ENCODE measurements at places on chromosomes 16 and 17.

DNA sequence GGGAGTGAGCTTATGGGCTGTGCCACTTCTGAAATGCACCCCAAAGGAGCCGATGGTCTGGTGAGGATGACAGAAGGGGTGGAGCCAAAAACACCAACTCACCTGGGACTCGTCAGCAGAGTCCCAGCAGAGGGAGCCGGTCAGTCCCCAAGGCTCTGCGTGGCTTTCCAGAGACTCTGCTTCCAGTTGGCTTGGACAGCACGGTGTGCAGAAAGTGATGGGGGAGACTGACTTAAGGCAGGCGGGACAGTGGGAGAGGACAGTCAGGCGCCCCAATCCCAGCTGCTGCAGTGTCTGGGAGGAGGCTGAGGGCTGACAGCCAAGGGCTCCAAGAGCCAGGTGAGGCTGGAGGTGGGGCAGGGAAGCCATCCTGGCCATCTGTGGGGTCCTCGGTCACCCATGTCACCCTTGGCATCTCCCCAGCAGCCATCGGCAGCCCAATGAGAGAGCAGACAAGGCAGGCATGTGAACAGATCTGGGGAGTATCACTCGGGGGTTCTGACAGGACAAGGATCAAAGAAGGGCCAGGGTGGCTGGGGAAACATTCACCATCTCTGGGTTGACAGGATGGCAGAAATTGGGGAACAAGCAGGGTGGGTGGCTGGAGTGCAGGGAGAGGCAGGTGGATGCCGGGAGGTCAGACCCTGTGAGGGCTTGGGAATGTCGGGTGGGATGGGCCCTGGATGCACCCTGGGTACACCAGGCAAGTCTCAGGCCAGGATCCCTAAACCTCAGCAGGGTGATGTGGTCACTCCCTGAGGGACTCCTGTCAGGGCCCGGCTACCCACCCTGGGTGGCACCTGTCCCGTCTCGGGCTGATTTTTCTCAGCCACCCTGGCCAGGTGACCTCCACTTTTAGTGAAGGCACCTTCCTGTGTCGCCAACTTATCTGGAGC, 8.9 kb upstream of the KRTAP17-1 start:
- peak; percentile 3 for DNase-seq

- DNase-seq = peak; percentile 29
Measured at GRCh38 chr17:51224402-51225262, 35.2 kb downstream of the MBTD1 start.

DNA sequence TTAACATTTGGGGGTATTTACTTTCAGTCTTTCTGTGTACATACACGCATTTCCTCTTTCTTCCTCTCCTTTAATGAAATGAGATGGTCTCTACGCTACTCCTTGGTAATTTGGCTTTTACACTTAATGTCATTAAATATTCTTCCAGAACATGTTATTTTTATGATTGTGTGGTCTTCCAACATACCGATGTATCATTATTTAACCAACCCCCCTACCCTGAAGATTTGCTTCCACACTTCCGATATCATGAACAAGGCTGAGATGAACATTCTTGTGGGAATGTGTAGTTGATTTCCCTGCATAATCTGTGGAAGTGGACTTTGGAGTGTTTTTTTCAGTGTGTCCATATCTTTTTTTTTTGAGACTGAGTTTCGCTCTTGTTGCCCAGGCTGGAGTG, 2.3 kb upstream of the PGS1 start:
- DNase-seq = no peak

DNA sequence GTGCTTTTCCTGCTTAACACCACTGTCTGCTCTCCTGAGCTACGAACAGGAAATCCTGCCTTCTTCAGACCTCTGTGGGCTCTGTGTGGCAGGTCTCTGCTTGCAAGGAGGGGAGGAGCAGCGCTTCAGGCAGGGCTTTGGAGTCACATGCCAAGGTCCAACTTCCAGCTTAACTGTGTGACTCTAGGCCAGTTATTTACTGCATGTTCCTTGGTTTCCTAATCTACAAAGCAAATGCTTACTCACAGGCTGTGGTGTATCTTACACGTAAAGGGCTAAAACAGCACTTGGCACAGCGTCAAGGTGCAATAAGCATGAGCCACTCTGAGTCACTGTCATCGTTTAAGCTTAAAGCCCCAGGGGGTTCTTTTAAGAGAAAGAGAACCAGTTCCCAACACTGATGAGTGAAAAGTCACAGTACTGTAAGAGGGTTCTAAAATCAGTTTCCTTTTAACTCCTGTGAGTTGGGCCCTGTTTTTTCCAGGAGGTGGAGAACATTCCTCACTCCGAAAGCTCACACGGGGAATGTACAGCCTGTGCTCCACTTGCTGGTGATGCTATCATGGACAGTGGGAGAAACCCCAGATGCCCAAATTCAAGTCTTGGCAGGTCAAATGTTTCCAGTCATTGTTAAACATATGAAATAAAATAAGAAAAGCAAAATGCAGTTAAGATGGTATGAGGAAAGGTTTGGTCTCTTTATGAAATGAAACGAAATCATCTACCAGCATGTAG, 54.1 kb upstream of the BCAR1 start:
- DNase-seq = peak; percentile 100

DNA sequence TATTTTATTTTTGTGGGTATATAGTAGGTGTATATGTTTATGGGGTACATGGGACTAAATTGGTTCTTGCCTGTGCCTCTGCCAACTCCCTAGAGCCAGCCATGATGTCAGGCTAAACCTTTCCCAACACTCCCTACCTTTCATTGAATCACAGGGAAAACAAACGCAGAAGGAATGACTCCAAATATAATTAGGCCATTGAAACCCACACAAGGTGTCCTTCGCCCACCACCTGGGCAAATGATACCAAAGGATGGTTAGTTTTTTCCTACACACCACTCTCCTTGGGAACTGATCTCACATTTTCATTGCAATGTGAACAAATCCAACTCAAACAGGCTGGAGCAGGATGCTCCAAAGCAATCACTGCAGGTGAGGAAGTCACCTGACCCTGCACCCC, 27.5 kb downstream of the WSB1 start:
- no peak for DNase-seq

GRCh38 chr17:66403846-66404556, 101.6 kb downstream of the PRKCA start:
- peak; percentile 31 for DNase-seq
